ENCODE measurements at places on chromosomes 16 and 17.

GRCh38 chr17:6018788-6019187, 51.4 kb upstream of the WSCD1 start:
- H3K4me3 ChIP-seq: no peak overlapping the region
- no peak for DNase-seq
- H3K27ac ChIP-seq: no peak overlapping the region
- H3K36me3 ChIP-seq: no peaks in the 10 kb centered on the region

- peaks cover 8% of the 10 kb centered on the region for H3K27me3 ChIP-seq
- H3K36me3 ChIP-seq: peaks cover 6% of the 10 kb centered on the region
- H3K4me3 ChIP-seq: peak overlapping the region; percentile 94
- peaks cover 6% of the 10 kb centered on the region for H3K4me1 ChIP-seq
- DNase-seq: no peak
Measured at GRCh38 chr16:68244481-68244902, 681 bp upstream of the PLA2G15 start.

- H3K27me3 ChIP-seq: no peaks in the 10 kb centered on the region
- no peaks in the 10 kb centered on the region for H3K4me1 ChIP-seq
- no peak overlapping the region for H3K27ac ChIP-seq
- peaks cover 27% of the 10 kb centered on the region for H3K36me3 ChIP-seq
- no peak overlapping the region for H3K4me3 ChIP-seq
- DNase-seq: no peak
Measured at GRCh38 chr17:1872976-1873375, 43.2 kb downstream of the RPA1 start.

GRCh38 chr16:20064931-20065330, 8.8 kb downstream of the GPR139 start:
- H3K27me3 ChIP-seq: peaks cover 2% of the 10 kb centered on the region
- no peak overlapping the region for H3K4me3 ChIP-seq
- DNase-seq: no peak
- no peak overlapping the region for H3K27ac ChIP-seq
- no peaks in the 10 kb centered on the region for H3K4me1 ChIP-seq

- H3K36me3 ChIP-seq: peaks cover 12% of the 10 kb centered on the region
- peaks cover 21% of the 10 kb centered on the region for H3K4me1 ChIP-seq
- no peak overlapping the region for H3K27ac ChIP-seq
- DNase-seq: peak; percentile 70
Measured at GRCh38 chr17:42312285-42313130, 24.2 kb downstream of the STAT5A start.

DNA sequence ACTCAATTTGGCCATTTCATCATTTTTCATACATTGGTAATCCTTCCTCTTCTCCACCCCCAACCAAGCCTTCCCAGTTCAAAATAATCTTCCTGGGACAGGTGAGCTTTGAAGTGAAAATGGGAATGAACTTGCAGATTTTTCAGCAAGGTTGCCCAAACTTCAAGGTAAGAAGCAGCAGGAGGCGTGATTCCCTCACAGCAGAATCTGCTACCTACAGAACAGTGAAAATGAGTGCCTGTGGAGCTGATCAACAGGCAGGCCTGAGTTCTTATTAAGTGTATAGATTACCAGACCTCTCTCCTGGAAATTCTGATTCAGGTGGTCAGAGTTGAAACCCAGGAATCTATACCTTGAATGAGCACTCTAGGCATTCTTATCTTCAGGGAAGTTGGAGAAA, 356.6 kb downstream of the RBFOX1 start:
- H3K27ac ChIP-seq: no peak overlapping the region
- H3K4me1 ChIP-seq: no peaks in the 10 kb centered on the region
- DNase-seq: no peak
- no peak overlapping the region for H3K4me3 ChIP-seq
- no peaks in the 10 kb centered on the region for H3K27me3 ChIP-seq

GRCh38 chr17:76063875-76064546, 8.3 kb downstream of the SRP68 start:
- peaks cover 38% of the 10 kb centered on the region for H3K36me3 ChIP-seq
- no peaks in the 10 kb centered on the region for H3K4me1 ChIP-seq
- no peak for DNase-seq

DNA sequence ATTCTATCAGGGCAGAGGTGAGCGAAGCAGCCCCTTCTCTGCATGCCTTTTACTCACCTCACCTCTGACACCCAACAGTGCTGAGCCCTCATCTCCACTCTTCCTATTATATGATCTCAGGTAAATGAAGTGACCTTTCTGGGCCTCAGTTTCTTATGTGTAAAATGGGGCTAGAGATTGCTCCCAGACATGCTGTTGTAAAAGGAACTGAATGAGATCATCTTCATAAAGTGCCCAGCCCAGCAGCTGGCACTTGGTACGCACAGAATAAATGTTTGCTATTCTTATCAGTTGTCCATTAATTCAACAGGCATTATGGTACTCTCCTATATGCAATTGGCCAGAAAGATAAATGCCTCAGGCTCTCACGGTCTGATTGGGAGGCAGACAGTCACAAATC, 4.5 kb upstream of the GALK1 start:
- no peak overlapping the region for H3K4me3 ChIP-seq
- no peaks in the 10 kb centered on the region for H3K27me3 ChIP-seq
- H3K4me1 ChIP-seq: peaks cover 7% of the 10 kb centered on the region
- no peak for DNase-seq
- no peaks in the 10 kb centered on the region for H3K36me3 ChIP-seq

DNA sequence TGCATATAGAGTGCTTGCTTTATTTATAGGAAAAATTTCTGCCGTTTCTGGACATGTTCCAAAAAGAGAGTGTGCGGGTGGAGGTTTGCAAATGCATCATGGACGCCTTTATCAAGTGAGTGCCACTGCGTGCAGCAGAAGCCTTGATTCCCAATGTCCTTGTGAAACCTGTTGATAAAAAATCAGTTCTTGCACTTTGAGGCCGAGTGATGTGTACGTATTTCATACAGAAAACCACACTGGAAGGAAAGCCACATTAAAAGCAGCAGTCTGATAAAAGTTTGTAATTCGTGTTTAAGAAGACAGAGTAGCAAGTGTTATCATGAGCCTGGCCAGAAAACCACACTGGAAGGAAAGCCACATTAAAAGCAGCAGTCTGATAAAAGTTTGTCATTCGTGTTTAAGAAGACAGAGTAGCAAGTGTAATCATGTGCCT, 78.0 kb downstream of the KNOP1 start:
- H3K4me3 ChIP-seq: no peak overlapping the region
- no peak for DNase-seq
- H3K36me3 ChIP-seq: peaks cover 3% of the 10 kb centered on the region
- H3K4me1 ChIP-seq: peaks cover 1% of the 10 kb centered on the region
- no peaks in the 10 kb centered on the region for H3K27me3 ChIP-seq
- H3K27ac ChIP-seq: no peak overlapping the region

- H3K27me3 ChIP-seq: no peaks in the 10 kb centered on the region
- no peaks in the 10 kb centered on the region for H3K36me3 ChIP-seq
- H3K4me3 ChIP-seq: no peak overlapping the region
Measured at GRCh38 chr16:50384500-50385135, 15.8 kb upstream of the BRD7 start.

DNA sequence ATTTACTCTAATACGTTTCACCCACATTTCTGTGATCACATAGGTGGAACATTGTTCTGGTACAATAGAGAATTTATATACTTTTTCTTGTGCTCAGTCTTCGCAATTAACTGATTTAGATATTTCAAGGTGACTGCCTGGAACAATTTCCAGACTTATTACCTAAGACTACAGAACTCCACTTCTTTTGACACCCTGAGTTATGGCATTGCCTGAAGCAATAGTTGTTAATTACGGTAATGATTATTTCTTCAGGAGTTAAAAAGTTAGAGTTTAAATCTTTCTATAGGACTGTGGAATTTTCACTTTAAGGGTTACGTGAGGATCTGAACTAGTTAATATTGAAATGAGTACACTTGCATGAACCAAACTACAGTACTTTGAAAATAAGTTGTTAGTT, 74.8 kb downstream of the MAP2K6 start:
- no peaks in the 10 kb centered on the region for H3K27me3 ChIP-seq
- no peaks in the 10 kb centered on the region for H3K4me1 ChIP-seq
- DNase-seq: no peak
- H3K27ac ChIP-seq: no peak overlapping the region

DNA sequence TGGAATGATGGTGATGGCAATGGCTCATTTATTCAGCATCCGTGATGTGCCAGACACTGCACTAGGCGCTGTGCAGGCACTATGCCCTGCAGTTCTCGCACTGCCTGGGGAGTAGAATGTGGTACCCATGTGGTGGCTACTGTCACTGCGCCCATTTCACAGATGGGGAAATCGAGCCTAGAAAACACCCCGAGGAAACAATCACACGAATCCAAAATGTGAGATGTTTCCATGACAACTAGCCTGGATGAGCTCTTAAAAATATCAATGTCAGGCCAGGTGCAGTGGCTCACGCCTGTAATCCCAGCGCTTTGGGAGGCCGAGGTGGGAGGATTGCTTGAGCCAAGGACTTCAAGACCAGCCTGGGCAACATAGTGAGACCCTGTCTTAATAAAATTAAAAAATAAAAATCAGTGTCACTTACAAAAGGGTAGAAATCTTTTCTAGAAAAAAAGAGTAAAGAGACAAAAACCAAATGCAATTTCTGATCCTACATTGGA, 57.9 kb upstream of the TNRC6A start:
- no peak overlapping the region for H3K4me3 ChIP-seq
- H3K4me1 ChIP-seq: peaks cover 10% of the 10 kb centered on the region
- DNase-seq: no peak
- no peaks in the 10 kb centered on the region for H3K27me3 ChIP-seq
- H3K36me3 ChIP-seq: no peaks in the 10 kb centered on the region

Measured in neuronal stem cell (in vitro differentiated cells).